Neural progenitor cell (in vitro differentiated cells): ENCODE measurements at places on chromosomes 13 and 19. TPM values are rescaled to one million over a fixed set of nuclear protein-coding genes. Genes with fewer than 3 reads are reported as not detected.

DNA sequence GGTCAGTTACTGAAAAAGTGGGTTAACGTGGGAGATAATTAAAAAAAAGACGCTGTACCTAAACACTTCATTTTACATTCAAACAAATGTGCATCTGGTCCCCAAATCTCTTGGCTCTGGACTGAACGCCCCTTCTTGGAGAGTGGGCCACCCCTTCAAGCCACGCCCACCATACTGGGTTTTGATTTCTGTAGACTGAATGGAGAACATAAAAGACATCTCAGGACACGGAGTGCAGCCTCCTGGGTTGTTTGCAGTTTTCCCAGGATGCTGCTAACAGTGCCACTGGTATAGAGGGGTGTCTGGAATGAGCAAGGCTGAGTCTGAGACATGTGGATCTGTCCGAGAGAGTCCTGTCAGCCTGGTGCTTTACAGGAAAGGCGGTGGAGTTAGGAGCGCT, 10.6 kb downstream of the TFDP1 start:
- H3K4me3 ChIP-seq: no peak overlapping the region
- no peak for DNase-seq
- H3K27ac ChIP-seq: no peak overlapping the region
- H3K27me3 ChIP-seq: no peaks in the 10 kb centered on the region
- peaks cover 7% of the 10 kb centered on the region for H3K36me3 ChIP-seq

DNA sequence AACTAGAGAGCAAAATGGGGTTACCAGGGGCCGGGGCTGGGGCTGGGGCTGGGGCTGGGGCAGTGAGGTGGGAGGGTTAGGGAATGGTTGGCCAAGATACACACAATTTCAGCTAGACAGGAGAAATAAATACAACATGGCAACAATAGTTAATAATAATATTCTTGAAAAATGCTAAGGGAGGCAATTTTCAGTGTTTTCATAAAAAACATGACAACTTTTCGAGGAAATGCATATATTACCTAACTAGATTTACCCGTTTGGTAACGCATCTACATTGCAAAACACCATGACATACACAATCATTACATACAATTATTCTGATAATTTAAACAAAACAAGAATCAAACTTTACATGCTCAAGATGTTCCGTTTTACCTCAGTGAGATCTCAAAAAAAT, 12.2 kb downstream of the RFPL4AL1 start:
- H3K4me3 ChIP-seq: no peak overlapping the region
- H3K4me1 ChIP-seq: no peaks in the 10 kb centered on the region
- DNase-seq: no peak
- H3K27me3 ChIP-seq: no peaks in the 10 kb centered on the region
- no peak overlapping the region for H3K27ac ChIP-seq

DNA sequence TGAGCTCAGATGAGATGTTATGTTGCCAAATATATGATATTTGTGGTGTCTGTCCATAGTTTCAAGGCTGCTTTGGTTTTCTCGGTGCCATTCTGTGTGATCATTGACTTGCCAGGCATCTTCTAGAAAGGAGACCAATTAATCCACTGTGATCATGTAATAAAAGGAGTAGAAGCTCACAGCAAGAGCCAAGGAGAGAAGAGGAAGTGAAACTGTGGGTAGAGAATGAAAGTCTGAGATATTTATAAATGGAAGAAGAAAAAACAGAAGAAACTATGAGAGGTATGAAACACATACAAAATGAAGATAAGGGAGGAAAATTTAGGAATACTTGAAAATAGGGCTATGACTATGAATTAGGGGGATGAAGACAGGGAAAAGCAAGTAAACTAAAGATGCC, 11.1 kb upstream of the ZNF613 start:
- no peak overlapping the region for H3K27ac ChIP-seq
- H3K4me3 ChIP-seq: no peak overlapping the region
- DNase-seq: no peak

GNG14 gene
- not detected in 2 replicates for total RNA-seq

ZNF493 gene
- total RNA-seq: 37.6 and 52.6 TPM in 2 replicates
